T-cell (primary cell): ENCODE measurements at places on chromosomes 7 and 10.

DNA sequence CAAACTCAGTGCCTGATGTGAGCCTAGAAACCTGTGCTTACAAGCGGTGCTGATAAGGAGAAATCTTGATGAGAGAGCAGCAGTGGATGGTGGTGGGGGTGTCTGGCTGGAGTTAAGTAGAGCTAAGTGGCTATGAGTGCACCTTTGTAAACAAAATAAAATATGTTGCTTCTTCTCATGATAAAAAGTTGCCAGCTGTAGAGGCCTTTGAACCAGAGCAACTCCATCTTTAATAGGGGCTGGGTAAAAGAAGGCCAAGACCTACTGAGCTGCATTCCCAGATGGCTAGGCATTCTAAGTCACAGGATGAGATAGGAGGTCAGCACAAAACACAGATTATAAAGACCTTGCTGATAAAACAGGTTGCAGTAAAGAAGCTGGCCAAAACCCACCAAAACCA, 107.6 kb upstream of the FAM3C start:
- no peak for DNase-seq

DNA sequence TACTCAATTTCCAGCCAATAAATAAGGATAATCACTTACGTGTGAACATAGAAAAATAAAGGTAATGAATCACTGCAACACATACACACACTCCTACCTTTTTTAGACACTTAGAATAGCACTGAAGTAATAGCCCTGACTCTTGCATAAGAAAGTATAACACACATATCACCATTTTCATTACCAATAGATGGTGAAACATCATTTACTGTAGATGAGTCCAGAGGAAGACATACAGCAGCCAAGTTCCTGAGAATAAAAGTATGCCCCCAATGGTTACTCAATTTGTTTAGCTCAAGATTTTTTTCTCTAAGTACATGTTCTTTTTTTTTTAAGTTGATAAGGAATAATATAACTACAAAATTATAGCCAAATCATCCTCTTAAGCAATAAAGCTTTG, 316.3 kb downstream of the PARD3 start:
- no peak for DNase-seq

DNA sequence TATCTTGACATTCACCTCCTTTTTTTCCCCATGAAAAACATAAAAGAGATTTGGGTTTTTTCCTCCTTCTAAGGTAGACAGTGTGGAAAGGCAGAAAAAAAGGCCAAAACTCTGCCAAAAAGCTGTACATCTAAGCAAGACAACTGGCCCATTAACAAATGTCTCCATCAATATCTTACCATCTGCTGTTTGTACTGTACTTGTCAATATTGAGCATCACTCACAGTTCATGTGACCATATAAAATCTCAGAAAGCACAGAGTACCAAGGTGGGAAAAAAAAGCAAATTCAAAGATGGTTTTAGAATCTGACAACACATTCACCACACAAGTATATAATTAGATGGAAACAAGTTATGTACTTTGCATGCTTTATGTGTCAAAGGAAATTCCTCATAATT, 52.6 kb downstream of the CACNA2D1 start:
- no peak for DNase-seq

- no peak for DNase-seq
Observed at GRCh38 chr7:77409005-77409738, 7.0 kb downstream of the GSAP start.

DNA sequence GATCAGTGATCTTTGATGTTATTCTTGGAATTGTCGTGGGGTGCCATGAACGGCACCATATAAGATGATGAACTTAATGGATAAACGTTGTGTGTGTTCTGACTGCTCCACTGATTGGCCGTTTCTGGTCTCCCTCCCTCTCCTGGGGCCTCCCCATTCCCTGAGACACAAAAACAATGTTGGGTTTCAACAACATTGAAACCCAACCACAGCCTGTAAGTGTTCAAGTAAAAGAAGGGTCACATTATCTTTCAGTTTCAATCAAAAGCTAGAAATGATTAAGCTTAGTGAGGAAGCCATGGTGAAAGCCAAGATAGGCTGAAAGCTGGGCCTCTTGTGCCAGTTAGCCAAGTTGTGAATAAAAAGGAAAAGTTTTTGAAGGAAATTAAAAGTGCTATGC, 19.5 kb downstream of the EN2 start:
- no peak for DNase-seq

DNA sequence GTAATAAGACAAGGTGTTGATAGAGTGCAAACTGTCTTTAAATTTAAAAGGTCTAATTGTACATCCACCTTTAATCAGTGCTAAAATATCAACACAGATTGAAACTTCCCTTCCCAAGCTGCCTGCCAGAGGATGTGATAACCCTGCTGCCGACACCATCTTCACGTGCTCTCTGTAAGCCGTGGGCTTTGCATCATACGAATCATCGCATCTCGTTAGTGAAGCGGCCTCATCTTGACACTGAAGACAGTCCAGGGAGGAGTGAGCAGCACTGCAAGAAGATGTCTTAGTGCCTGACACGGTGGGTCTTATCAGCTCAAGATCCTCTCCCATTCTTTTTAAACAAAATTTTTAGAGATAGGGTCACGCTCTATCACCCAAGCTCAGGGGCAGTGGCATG, 518.8 kb downstream of the PTPRN2 start:
- DNase-seq: no peak
